ENCODE measurements at places on chromosomes 2 and 18.

GRCh38 chr2:211900000-211900399, 638.6 kb downstream of the ERBB4 start:
- DNase-seq, result peak; percentile 67

- DNase-seq, result no peak
These were observed 108.2 kb upstream of the ERBB4 start for GRCh38 chr2:212646698-212647366.

DNA sequence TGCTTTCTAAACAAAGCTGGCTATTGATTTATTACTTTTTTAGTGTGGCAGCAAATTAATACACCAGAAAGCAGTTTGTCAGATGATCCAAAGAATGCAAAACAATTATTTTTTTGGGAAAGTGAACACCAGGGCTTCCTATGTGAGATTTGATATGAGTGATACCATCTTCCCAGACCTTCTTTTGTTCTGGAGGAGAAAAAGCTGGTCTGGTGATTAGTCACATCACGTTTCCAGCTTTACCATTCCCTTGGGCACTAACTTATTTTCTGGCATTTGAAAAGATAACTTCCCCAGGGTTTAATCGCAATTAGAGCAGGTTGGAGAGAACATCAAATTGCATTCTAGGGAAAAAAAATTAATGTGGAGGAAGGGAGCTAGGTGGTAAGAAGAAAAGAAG, 182.9 kb upstream of the TANK start:
- DNase-seq, result no peak

DNA sequence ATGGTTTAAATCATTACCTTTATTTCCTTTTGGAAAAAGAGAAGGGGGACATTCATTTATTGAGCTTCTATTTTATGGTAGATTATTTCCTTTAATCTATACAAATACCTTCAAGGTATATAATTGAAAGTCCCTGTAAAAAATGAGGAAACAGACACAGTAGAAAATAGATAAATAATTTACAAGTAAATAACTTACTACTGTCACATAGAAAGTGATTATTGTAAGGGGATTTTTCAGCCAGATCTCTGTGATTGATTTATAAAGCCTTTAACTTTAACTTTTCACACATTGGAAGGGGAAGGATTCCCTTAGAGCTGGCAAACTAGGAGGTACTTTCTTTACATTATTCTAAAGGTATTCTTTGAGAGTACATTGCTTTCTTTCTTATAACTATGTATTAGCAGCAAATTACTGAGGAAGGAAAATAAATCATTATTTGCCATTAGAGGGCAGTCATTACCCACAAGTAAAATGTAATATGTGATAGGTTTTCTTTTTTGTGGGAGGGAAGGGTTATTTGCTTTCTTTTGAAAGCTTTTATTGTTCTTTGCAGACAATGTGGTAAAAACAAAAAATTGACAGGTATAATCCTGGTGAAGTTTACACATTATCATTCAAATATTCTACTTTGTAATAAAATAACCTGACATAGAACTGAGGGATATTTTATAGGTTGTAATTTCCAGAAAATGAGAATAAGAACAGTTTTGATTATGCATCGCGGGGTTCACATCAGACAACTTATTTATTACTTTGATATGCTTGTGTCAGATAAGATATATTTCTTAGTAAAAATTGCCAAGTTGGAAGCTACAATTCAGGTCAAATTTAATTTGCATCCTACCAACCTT, 24.8 kb upstream of the RPE start:
- peak; percentile 50 for DNase-seq
